ENCODE measurements at places on chromosomes 5 and 9.
A peak's percentile ranks its signal among the peaks of the same experiment; 100 is the strongest.

DNA sequence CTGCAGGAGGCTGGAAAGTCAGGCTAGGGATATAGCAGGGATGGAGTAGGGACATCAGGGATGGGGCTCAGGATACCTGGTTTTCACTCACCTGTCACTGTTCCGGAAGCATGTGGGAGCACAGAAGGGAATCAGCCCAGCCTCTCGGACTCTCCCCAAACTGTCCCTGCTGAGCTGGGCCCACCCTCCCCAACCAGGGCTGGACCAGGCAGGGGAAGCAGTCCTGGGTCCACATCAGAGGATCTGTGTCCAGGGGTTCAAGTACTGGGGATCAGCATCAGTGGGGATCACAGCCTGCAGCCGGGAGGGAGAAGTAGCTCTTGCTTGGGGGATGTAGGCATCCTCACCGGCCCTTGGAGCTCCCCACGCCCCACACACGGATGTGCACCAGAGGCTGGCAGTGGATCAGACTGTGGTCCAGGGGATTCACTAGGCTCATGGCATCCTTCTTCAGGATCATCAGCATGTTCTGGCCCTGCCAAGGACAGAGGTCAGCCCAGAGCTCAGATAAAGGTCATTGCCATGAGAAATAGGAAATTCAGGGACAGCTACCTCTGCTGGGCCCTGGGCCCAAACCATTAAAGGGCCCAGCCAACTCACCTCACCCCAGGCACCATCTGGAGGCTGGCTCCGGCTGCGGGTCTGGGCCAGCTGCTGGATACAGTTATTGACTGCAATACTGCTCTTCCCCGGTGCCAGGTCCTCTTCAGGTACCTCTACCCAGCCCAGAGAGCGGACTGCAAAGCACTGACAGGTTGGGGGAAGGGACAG is 2.5 kb downstream of the APBB3 start:
- DNase-seq = no peak

DNA sequence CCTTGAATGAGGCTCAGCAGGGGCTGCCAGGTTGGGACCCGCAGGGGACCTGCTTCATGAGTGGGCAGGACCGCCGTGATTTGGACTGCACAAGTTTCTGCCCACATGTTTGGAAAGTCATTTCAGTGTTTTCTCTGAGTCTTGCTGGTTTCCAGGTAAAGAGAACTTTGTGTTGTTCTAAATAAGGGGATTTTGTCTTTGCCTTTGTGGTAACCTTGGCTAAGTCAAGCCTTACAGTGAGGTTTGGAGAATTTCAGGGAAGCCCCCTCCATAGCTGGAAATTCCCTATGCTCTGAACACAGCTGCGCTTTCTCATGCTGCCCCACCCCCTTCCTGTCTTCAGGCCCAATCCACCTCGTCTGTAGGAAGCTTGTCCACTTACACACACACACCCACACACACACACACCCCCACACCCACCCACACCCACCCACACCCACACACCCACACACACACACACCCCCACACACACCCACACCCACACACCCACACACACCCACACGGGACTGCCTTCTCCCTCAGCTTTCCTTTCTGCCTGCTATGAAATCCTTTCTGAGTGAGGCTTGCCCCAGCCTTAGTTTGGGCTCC is 270.1 kb downstream of the HSPA4 start:
- no peak for DNase-seq

GRCh38 chr5:115888027-115888426 is 46.3 kb downstream of the AP3S1 start:
- DNase-seq = no peak

DNA sequence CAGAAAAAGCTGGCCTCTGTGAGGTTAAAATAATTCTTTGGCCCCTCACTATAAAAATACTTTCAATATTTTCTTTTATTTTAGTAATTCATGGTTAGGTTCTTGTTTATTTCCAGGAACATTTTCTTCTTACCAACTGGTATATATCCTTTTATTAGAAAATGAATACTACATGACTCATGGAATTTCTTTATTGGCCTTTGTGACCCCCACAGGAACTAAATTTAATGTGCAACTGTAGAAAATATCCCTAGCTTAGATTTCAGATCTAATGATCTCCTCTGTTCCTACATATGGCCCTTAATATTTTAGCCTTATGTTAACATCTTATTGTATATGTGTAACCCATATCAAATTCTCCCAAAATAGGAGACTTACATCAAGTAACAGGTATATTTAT is 429.9 kb downstream of the NR2F1-AS1 start:
- DNase-seq = no peak

DNA sequence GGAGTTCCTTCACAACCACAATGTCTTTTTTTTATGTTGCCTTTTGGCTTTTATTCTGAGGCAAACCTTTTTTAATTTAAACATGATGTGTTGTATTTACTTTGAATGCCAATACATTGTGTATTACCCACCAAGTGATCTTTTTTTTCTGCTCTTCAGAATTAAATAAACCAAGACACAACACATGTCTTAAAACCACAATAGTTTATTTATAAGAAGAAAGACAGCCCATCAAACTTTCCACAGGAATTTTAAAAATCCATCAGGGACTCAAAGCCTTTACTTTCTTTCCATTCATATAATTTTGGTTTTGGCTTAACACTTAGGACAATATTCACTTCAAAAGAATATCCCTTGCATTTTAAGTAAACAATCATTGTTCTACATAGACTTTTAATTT is 321.8 kb upstream of the MEF2C start:
- no peak for DNase-seq

- DNase-seq = no peak
Observed at GRCh38 chr5:153752890-153753289, 262.4 kb downstream of the GRIA1 start.

DNA sequence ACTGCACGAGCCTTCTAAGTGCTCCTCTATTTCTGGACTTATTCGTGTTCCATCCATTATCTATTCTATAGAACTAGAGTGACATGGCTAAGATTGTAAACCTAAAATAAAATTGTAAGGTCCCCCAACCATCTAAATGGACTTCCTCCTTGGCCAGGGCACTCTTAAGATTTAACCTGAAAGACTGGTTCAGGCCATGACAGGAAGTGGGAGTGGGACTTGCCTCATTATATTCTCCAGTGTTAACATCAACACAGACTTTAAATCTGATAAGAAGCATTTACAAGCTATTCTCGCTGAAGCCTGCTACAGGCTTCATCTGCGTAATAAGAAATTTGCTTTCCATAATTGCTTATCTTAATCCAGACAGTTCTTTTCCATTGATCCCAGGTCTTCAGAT is 117.0 kb downstream of the SSBP2 start:
- DNase-seq = no peak

GRCh38 chr9:81320909-81321482 is 368.4 kb downstream of the TLE1 start:
- DNase-seq = no peak

- DNase-seq = no peak
Observed at GRCh38 chr5:171984748-171985419, 21.6 kb downstream of the FBXW11 start.

DNA sequence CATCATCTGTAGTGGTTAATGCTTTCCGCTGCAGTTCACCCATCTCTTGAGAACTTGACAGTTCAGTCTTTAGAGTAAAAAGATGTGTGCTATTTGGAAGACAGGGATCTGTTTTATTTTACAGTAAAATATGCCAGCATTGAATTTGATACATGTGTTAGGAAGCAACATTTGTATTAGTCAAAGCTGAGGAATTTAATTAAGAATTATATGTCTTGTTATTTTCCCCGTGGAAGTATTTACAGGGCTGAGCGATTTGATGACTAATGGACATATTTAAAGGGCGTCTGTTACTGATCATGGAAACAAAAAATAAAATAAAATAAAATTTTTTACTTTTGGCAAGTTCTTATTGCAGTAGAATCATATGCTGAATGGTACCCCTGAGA is 101.3 kb downstream of the PAM start:
- no peak for DNase-seq

DNA sequence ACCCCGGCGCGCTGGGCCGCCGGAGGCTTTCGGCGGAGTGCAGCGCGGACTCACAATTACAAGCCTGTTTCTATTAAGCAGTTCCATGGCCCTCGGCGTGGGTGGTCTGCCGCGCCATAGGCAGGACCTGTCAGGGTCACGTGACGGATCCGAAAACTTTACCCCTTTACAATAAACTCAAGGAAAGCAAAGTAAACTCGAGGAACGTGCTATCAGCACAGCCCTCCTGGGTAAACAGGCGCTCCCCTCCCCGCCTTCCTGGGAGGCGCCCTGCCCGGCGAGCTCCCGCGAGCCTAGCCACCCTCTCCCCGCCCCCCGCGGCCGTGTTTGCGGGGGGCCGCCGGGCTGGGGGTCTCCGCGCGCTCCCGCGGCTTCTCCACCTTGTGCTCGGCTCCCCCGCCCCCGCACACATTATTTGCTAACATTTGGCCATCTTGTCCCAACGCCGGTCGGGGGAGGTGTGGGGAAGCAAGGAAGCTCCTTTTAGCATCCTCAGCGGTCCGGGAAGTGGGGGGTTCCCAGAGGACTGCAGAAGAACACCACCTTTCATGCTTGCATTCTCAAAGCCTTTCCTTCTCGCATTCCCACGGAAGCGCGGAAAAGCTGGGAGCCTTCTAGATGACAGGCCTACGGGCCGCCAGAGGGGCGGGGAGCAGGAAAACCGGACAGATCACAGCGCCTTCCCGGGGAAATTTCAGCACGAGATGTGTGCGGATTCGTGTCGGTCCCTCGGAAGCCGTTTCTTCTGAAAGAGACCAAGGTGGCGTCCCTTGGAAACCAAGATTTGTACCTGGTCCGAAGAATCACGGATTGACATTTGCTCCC is at the start of gene PTCH1:
PTCH1 (minus strand) TSS at position 238 of the 825 bp plus-strand sequence.
- DNase-seq = peak; percentile 53

- DNase-seq = no peak
Observed at GRCh38 chr5:178994580-178995340, at the start of gene GRM6. TSS of gene GRM6 (minus strand) at chr5:178995320. CDS start at chr5:178994944, 376 bp downstream.

Data from MM.1S (cell line).